Smooth muscle cell of the coronary artery (primary cell): ENCODE measurements at places on chromosomes 3 and 15. TPM values are rescaled to one million over a fixed set of nuclear protein-coding genes. Genes with fewer than 3 reads are reported as not detected.

Gene EPHA3
- total RNA-seq = under 0.01 and 2.2 TPM in 2 replicates

Gene ANKDD1A
- 3.2 and 15.3 TPM in 2 replicates for total RNA-seq

Gene GASK1A
- total RNA-seq = 0.94 and 1.2 TPM in 2 replicates

Gene PLAAT1
- total RNA-seq = not detected in 2 replicates

Gene GOLGA6L25
- not detected in 2 replicates for total RNA-seq

Gene ADAMTS7
- 2.9 and 8.9 TPM in 2 replicates for total RNA-seq

Gene FBN1
- total RNA-seq = 1,221 and 1,470 TPM in 2 replicates

Gene PLXNA1
- total RNA-seq = 44.6 and 100 TPM in 2 replicates

Gene CRYBG3
- total RNA-seq = 15.0 and 16.9 TPM in 2 replicates

Gene ABI3BP
- 1.6 and 48.2 TPM in 2 replicates for total RNA-seq

Gene LRRC34
- 1.2 and 2.0 TPM in 2 replicates for total RNA-seq

Gene CASR
- under 0.01 TPM in 1 of 2 replicates, not detected in the other for total RNA-seq

Gene IMPG2
- total RNA-seq = 0.23 and 0.35 TPM in 2 replicates

Gene SLC9C1
- total RNA-seq = 0.70 and 0.75 TPM in 2 replicates

Gene MCTP2
- 3.1 and 4.7 TPM in 2 replicates for total RNA-seq

Gene SLC24A5
- not detected in 2 replicates for total RNA-seq

Gene SV2B
- total RNA-seq = 0.12 TPM in 1 of 2 replicates, not detected in the other

Gene PTPN23
- 9.8 and 12.9 TPM in 2 replicates for total RNA-seq

Gene OR4F15
- not detected in 2 replicates for total RNA-seq

Gene DHX36
- 15.2 and 31.6 TPM in 2 replicates for total RNA-seq

Gene GP5
- total RNA-seq = 0.83 TPM in 1 of 2 replicates, not detected in the other

Gene RASL12
- 0.30 and 4.1 TPM in 2 replicates for total RNA-seq

Gene MAN2C1
- total RNA-seq = 77.7 and 81.8 TPM in 2 replicates

Gene GJD2
- not detected in 2 replicates for total RNA-seq

Gene SPTSSB
- 0.08 TPM in 1 of 2 replicates, not detected in the other for total RNA-seq

Gene PSTPIP1
- 0.82 and 1.4 TPM in 2 replicates for total RNA-seq

Gene TMEM212
- not detected in 2 replicates for total RNA-seq

Gene DPH3
- 12.5 and 15.0 TPM in 2 replicates for total RNA-seq

Gene TTLL3
- total RNA-seq = 8.5 and 23.3 TPM in 2 replicates

Gene CPN2
- total RNA-seq = not detected in 2 replicates

Gene RASGRP1
- total RNA-seq = under 0.01 and 0.08 TPM in 2 replicates

Gene MED12L
- total RNA-seq = 0.30 and 0.70 TPM in 2 replicates

Gene C2CD4B
- total RNA-seq = 0.12 and 0.68 TPM in 2 replicates

Gene RTP3
- not detected in 2 replicates for total RNA-seq

Gene ZDHHC19
- not detected in 2 replicates for total RNA-seq

Gene TYRO3
- total RNA-seq = 5.7 and 9.7 TPM in 2 replicates

Gene SLC6A20
- not detected in 2 replicates for total RNA-seq

Gene CCR1
- 8.0 TPM in 1 of 2 replicates, not detected in the other for total RNA-seq

Gene CACNA2D3
- total RNA-seq = 0.38 and 0.59 TPM in 2 replicates

Gene LRRFIP2
- 45.6 and 47.9 TPM in 2 replicates for total RNA-seq

Gene SEMA3B
- 7.2 and 13.2 TPM in 2 replicates for total RNA-seq

Gene CCR3
- 0.94 TPM in 1 of 2 replicates, not detected in the other for total RNA-seq

Gene DAZL
- not detected in 2 replicates for total RNA-seq

Gene SNTN
- not detected in 2 replicates for total RNA-seq

Gene ESYT3
- total RNA-seq = 0.30 and 4.3 TPM in 2 replicates

Gene SMCO1
- total RNA-seq = not detected in 2 replicates

Gene CTXN2
- not detected in 2 replicates for total RNA-seq

Gene ARID3B
- total RNA-seq = 0.98 and 2.5 TPM in 2 replicates

Gene NRROS
- total RNA-seq = 0.08 and 1.1 TPM in 2 replicates

Gene CHRM5
- total RNA-seq = 0.15 TPM in 1 of 2 replicates, not detected in the other

Gene SNX22
- 0.23 and 0.47 TPM in 2 replicates for total RNA-seq
